EH (cell line): ENCODE measurements at places on chromosomes 6 and 20.

- DNase-seq = no peak
These were observed 163.2 kb downstream of the BMP7 start for GRCh38 chr20:57103146-57103800.

DNA sequence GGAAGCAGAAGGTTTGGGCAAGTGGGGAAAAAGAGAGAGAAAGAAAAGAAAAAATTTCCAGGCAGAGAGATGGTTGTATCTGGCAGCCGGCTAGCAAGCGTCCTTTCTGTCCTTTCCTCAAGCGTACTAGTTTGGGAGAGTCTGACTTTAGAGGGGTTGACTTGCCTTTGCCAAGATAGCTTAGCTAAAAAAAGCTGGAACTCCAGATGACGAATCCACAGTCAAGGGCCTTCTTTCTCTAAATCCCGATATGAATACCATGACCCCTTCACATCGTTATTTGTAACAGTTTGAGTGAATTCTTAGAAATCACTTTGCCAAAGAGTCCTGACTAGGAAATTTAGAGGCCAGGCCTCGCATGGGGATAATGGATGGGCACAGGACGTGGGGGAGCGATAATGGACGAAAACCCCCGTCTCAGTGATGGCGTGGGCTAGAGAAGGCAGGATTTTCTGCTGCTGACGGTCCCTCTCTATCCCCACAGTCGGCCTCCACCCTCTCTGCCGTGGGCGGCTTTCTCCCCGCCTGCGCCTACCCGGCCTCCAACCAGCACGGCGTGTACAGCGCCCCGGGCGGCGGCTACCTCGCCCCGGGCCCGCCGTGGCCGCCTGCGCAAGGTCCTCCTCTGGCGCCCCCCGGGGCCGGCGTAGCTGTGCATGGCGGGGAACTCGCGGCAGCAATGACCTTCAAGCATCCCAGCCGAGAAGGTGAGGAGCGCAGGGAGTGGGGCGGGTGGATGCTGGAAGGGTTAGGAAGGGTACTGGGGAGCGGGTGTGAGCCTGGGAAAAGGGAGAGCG, 3.5 kb downstream of the PAX1 start:
- no peak for DNase-seq

DNA sequence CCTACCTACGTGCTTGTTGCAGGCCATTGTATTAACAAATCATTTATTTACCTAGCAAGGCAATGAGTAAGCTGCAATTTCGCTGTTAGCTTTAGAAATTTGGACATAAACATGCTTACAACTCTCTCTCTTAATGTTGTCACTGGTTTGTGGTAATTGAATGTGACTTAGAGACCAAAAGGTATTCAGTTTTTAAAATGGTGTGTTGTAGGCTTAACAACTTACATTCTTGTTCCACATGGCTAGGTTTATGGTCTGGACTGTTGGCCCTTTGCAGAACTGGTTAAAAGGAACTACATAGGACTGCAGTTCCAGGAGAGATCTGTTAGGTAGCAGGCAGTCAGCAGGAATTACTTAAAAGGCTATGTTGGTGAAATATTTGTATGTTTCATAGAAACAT, 10.3 kb upstream of the CTAGE9 start:
- DNase-seq = no peak

GRCh38 chr20:1874450-1875182, 20.6 kb upstream of the SIRPA start:
- DNase-seq = no peak

- DNase-seq = no peak
These were observed 155.2 kb downstream of the TTLL2 start for GRCh38 chr6:167479901-167480648.
